Occipital lobe (tissue), 3 donors: ENCODE measurements at places on chromosomes 12 and 14.

DNA sequence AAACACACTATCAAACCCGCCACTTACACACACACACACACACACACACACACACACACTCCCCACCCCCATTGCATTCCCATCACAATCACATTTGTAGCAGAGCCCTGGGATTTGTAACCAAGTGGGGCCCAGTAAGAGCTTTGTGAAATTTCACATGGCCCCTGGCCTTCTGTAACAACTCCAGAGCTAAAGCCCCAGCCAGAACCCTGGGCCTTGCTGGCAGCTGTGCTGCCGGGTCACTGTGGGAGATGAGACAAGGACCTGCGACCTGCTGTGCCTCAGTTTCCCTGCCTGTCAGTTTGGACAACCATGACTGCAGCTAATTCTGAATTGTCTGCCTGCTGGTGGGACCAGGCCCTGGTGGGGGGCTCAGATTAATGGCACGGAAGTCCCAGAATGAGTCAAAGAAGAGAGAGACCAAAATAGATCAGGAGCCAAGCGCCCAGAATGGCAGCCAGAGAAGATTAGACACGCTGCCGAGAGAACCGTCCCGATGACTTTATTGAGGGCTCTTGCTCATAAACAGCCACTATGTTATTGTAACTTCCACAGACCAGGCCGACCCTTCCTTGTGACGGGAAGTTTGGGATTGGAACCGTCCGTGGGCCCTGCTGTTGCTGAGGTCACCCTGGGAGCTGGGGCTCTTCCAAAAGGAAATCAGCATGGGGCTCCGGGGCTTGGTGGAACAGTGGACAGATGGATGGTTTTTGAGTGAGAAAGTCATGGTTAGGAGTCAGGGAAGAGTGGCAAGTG is 123.1 kb downstream of the ZFP36L1 start:
- no peak for DNase-seq

DNA sequence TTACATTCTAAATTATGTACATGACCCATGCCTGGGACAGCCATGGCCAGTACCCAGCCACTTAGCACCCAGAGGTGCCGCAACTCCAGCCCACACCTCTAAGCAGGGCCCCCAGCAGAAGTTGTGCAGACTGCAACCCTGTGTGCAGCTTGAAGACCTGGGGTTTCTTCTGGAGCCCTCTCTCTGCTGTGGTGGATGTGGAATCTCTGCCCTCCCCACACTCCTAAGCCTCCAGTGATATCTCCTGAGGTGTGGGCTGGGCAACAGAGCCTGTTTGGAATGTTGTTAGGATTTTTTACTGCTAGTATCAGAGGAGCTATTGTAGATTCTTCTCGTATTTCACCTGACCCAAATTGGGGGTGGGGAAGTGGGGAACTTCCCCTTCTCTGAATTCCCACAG is 59.4 kb upstream of the TUNAR start:
- no peak for DNase-seq

GRCh38 chr12:2862876-2863275 is 6.0 kb upstream of the TEX52 start:
- no peak for DNase-seq

DNA sequence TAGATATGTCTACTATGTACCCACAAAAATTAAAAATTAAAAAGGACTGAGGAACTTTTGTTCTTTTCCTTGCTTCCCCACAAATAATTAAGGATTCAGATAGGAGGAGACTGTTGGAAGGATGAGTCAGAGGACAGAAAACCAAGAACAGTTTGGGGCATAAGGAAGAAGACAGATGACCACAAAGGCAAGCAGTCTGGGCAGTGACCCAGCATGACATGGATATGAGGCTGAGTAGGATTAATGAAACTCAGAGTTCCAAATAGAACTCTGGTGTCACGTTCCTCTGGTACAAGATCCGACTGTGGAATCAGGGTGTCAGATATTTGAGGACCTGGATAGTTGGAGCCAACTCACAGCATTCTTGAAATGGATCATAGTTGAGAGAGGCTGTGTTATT is 89.3 kb upstream of the SLC38A4 start:
- DNase-seq, result no peak

GRCh38 chr12:90112666-90113065 is 404.0 kb upstream of the ATP2B1 start:
- DNase-seq, result no peak

GRCh38 chr14:69490219-69490918 is 5.8 kb downstream of the PLEKHD1 start:
- no peak for DNase-seq

- DNase-seq, result no peak
These were observed 46.1 kb downstream of the NIN start for GRCh38 chr14:50784683-50785456.

DNA sequence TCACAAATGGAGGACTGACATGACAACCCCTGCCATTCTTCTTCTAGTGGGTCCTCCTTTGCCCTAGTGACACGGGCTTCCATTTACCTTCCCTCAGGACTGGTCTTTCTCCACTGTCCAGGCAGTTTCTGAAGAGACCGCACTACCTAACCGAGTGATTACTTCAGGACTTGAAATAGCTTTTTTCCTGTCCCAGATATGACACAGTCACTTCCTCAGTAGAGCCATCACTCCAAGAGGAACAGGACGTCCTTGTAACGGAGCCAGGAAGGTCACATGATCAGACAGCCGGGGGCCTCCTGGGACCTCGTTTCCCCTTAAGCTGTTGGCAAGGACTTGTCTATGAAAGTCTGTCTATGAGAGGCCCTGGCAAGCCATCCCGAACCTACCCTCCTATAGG is 62.3 kb downstream of the FOS start:
- peak; percentile 38 for DNase-seq

- DNase-seq, result no peak
These were observed 63.1 kb downstream of the HEATR5A start for GRCh38 chr14:31357279-31357678.

GRCh38 chr12:32265951-32266350 is 133.4 kb upstream of the FGD4 start:
- no peak for DNase-seq
